ENCODE measurements at places on chromosomes 4 and X.

GRCh38 chr4:90330546-90330945, 203.4 kb downstream of the CCSER1 start:
- DNase-seq = no peak

DNA sequence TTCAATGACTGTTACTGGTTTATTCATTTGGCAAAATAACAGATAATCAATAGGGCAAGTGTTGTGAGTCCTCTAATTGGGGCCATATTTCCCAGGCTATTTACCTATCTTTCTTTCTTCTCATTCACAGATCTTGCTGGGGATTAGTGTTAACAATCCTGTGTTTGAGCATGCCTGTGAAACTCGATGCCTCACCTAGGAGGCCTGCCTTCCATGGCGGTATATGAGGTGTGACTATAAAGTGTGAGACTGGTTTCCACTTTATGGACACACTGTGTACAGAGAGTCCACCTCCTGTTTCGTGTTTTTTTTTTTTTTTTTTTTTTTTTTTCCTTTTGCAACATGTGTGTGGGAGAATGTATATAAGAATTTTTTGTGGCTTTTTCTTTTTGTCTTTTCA, 199.3 kb downstream of the BMPR1B start:
- no peak for DNase-seq

GRCh38 chr4:159006202-159006601, 96.7 kb upstream of the RAPGEF2 start:
- no peak for DNase-seq

DNA sequence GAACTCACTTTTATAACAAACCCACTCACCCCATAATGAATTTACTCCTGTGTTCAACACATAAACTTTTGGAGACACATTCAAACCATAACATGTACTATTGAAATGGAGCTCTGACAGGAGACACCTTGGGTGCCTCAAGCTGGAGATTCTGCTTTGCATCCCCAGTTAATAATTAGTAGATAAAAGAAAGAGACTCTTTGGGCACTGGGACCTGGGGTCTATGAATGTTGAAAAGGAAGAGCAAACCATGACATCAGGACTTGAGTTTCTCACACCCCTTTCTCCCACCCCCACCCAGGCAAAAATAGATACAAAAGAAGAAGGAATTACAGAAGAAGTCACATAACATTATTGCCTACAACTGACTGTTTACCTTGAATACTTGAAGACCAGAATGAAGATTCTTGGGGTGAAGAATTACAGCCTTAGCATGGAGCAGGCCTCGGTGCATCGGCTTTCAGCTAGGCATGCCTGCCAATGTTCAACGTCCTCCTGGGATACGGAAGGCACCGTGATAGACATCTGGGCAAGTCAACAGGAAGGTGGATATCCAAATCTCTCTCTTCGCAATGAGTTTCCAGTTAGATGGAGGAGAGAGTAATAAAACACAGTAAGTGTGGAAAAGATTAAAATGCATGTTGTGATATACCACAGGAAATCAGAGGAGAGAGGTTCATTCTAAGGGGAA, 316.0 kb downstream of the TRIML1 start:
- DNase-seq = no peak

DNA sequence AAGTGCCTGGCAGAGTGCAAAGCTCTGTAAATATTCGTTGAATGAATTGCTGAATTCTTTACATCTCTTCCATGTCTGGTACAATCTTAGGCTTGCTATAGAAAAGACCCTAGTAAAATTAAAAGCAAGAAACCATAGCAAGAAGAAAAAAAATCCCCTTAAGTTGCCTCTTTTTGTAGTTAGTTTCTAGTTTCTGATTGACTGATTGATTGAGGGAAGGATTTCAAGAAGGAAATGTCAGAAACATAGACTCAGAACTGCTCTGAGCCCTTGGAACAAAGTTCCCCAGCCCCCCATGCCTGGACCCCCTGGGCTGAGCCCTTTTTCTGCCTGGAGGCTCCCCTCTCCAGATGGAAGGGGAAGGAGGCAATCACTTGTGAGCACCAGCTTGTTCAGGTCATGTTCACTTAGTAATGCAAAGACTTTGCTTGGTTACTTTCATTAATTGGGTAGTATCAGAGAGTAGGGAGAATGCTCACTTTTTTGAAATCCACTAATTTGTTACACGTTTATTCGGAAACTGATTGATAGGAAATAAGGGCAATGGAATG, 35.6 kb downstream of the DAPP1 start:
- peak; percentile 27 for DNase-seq
